ENCODE measurements at places on chromosomes 4 and X.

GRCh38 chrX:100410901-100411801 is 1.1 kb upstream of the PCDH19 start:
- DNase-seq = no peak

GRCh38 chrX:110050901-110051300 is 48.0 kb downstream of the TMEM164 start:
- DNase-seq = no peak

- DNase-seq = no peak
Measured at GRCh38 chr4:183670960-183671555, 12.0 kb downstream of the TRAPPC11 start.

- DNase-seq = no peak
Measured at GRCh38 chrX:30822068-30822681, 66.9 kb downstream of the TAB3 start.

DNA sequence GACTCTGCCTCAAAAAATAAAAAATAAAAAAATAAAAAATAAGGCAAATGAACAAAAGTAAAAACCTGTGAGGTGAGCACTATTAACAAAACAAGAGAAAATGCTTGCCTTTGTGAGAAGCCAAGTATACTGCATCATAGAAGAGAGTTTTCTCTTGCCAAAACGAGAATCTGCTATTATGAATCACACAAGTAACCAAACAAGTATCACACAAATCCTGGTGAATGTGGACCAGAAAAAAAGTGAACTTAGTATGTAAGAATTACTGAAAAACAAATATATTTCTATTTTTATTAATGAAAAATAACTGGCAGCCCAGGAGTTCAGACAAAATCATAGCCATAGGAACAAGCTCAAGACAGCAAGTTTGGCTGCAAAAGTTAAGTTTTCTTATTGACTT is 193.5 kb downstream of the PDGFC start:
- no peak for DNase-seq

DNA sequence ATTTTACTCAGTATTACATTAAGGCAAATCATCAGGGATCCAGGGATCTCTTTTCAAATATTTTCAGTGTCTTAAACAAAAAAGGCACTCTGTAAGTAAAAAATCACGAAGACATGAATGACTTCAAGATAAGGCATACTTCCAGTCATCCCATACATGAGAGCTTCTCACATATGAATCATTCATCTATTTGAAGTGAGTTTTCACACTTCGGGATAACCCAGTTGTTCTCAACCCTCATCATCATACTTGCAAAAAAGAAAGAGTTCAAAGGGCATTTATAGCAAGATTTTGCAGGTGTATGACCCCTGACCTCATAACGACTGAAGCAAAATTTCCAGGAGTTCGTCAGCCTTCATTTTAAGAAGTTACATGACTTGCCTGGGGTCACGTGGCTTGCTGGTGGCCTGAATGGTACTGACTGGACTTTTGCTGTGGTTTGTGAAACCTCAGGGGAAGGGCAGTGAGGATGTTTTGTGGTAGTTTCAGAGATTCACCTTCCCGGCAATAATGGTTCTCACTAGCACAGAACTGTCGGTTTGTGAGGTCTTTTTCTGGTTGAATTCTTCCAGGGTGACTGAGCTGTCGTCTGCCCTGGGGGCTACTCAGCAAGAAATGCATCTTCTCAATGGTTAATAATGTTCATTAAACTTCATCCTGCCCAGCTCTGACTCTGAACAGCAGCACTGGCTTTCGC is 115.8 kb upstream of the SHISA3 start:
- no peak for DNase-seq

- no peak for DNase-seq
Measured at GRCh38 chr4:15703439-15703838, 574 bp downstream of the BST1 start.

- no peak for DNase-seq
Measured at GRCh38 chr4:109465069-109465468, 31.5 kb downstream of the SEC24B start.

DNA sequence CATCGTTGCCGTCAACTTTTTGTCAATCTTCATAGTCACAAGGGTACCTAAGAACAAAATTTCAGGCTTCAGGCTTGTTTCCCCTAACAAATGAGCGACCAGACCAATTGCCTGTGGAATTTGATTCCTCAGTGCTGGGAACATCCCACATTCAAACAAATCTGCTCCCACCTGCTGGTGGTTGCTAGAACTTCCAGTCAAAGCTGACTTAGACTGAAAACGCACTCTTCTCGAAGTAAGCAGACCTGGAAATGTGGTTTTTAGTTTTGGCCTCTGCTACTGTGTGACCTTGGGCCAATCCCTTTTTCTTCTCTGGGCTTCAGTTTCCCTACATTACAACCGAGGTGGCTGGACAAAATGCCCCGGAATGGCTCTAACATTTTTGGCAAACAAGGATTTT is 1.8 kb upstream of the GABRQ start:
- DNase-seq = no peak
